Amniotic epithelial cell (primary cell): ENCODE measurements at places on chromosomes 4 and X.

DNA sequence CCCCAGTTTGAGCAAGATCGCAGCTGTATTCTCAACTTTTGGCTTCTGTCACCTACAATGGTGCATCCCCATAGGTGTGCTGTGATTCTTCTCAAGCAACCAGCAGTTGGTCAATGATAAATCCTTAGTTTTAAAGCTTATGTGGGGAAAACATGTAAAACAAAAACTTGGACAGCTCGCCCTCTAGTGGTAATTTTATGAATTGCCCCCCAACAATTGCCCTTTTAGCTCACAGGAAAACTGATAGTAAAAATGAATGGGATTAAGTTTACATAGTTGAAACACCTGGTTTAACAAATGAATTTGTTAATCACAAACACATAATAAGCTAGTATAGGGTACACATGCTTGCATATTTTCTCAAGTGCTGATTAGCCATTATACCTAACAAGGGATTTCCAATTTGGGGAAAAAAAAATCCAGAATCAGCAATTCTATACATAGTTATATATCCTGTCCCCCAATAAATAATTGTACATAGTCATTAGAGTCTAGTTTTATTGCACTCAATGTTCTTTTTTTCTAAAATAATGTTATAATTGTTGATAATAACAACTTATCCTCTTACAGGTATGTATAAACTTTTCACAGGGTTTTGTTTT is 30.1 kb downstream of the TEX13A start:
- peak; percentile 15 for DNase-seq

- no peak for DNase-seq
Observed at GRCh38 chr4:24743927-24744326, 51.4 kb upstream of the SOD3 start.

- DNase-seq: no peak
Observed at GRCh38 chr4:101421386-101421785, 74.1 kb upstream of the PPP3CA start.

DNA sequence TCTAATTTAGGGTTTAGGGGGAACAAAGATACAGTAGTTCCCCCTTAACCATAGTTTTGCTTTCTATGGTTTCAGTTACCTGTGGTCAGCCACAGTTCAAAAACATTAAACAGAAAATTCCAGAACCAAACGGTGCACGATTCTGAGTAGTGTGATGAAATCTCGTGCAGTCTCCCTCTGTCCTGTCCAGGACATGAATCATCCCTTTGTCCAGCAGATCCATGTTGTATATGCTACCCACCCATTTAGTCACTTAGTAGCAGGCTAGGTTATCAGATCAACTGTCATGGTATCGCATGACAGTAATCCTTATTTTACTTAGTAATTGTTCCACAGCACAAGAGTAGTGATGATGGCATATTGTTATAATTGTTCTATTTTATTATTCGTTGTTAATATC is 556.1 kb downstream of the IL1RAPL1 start:
- peak; percentile 42 for DNase-seq

GRCh38 chrX:13892856-13893255 is 76.0 kb upstream of the GPM6B start:
- no peak for DNase-seq

DNA sequence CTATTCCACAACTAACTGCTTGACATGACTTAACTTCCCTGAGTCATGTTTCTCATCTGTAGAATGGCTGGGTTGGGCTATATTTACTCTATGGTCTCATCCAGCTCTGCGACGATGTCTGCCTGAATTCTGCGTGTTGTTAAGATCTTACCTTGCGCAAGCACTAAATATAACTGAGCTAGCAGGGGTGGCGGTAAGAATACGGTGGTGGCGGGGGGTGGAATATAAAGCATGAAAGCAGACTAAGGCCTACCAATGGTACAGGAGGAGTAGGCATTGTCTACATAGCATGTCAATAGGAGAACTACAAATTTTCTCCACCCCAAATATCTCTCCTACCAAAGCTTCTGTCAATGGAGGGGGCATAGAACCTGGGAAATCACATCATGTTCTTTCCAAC is 45.7 kb upstream of the DCLK2 start:
- DNase-seq: no peak

DNA sequence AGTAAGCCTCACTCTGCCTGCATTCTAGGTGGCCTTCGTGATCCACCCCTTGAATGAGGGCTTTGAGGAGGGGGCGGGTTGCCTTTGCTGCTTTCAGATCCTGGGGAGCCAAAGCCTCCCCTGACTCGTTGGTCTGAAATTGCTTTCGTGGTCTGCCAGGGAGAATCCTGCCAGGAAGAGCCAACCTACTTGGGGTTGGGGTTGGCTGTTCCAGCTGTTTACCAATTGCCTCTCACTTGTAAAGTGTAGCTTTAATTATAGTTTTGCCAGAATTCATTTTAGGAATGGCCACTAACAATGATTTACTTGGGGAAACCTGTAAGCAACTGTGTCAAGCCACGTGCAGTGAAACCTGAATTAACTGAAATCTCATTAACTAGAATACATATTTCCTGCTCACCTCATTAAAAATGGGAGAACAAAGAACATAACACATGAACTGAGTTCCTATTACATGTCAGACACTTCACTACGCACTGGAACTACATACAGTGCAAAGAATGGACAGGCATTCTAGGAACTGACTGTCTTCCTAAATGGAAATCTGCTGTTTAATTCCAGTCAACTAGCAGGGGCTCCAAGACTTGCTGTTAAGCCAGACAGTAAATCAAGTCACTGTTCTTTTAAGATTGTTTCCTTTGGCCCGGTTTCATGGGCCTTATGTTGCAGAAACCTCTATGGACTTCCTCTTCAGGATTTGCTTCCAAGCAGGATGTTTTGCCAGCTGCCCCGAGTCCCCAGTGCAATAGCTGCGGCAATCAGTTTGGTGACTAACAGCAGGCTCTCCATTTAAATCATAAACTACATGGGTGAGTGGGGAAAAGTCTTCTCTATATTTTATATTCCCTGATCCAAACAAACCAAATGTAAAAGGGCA is 16.4 kb upstream of the NKRF start:
- no peak for DNase-seq

GRCh38 chr4:14152834-14153519 is 525.5 kb upstream of the BOD1L1 start:
- no peak for DNase-seq

- no peak for DNase-seq
Observed at GRCh38 chrX:5650904-5651303, 577.8 kb downstream of the NLGN4X start.

DNA sequence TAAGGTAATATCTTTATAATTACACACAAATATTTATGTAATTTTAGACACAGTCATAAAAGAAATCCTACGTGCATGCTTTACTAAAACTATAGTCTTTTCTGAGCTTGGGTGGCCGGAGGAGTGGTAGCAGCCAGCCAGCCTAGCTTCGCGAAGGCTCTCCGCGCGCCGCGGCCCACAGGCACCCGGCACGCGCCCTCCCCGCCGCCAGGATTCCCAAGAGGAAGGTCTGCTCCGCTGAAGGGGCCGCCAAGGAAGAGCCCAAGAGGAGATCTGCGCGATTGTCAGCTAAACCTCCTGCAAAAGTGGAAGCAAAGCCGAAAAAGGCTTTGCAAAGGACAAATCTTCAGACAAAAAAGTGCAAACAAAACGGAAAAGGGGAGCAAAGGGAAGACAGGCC is 8.7 kb upstream of the PJA1 start:
- no peak for DNase-seq

DNA sequence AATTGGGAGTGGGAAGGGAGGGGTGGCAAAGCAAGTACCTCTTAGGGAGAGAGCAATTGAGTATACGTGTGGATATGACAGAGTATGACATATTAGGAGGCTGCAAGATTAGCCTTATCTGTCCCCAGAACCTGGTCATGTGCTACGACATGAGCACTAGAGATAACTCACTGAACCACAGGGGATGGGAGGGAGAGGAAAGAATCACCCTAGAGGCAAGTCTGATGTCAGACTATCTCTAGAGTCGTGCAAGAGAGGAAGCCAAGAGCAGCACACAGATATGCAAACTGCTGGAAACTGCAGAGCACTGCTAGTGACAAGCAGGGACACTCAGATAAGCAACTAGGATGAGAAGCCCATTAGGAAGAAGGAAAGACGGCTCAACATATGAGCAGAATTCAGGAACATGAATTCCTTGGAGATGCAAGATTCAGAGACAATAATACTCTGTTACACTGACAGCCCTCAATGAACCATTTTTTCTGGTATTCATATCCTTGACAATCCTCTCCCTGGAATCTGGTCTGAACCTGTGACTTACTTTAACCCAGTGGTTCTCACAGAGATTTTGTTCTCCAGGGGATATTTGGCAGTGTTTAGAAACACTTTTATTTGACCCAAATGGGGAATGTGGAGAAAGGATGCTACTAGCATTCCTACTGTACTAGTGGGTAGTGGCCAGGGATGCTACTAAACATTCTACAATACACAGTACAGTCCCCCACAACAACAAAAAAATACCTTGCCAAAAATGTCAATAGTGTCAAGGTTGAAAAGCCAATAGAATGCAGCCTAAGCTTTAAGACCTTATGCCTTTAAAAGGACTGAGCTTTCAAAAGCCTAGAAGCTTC is 84.0 kb upstream of the BMP2K start:
- peak; percentile 47 for DNase-seq

DNA sequence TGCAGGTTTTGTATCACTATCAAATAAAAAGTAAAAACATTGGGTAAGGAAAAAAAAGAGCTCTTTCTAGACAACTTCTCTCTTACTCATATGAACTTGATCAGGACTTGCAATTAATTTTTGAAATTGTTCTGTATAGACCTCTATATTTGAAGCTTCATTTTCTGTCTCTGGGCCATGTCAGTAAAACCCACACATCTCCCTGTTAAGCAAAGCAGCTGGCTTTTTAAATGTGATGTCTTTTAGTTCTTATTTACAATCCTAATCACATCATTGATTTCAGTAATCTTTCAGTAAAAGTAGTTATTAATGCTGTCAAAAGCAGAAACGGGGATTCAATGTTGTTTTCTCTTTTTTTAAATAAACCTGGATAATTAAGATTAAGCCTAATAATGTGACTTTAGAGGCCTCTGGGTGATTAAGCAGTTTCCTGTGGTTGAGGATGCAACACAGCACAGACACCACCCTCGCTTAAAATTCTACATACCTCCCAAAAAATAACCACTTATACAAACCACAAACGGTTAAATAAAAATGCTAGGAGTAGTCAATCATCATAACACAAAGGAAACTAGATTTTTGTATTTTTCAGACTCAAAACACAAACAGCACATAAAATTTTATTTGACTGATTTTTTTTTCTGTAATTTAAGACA is 5.2 kb upstream of the PCDH10 start:
- no peak for DNase-seq

GRCh38 chr4:76279462-76279861 is 27.1 kb upstream of the STBD1 start:
- DNase-seq: no peak

- peak; percentile 21 for DNase-seq
Observed at GRCh38 chr4:828641-829271, 2.8 kb upstream of the CPLX1 start.

DNA sequence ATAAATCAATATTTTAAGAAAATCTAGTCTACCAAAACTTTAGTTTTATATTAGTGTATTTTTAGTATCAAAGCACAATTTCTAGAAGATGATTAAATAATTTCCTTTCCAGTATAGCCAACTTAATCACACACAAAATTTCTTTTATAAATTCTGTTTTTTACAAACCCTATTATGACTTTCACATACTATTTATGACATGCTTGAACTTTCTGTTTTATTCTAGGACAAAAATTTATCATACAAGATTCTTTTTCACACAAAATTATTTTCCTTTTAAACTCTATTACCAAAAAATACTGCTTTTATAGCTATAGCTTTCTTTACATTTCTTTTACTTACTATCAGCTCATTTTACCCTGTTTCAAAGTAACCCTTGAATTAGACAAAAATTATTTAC is 149.5 kb downstream of the OR13H1 start:
- no peak for DNase-seq

DNA sequence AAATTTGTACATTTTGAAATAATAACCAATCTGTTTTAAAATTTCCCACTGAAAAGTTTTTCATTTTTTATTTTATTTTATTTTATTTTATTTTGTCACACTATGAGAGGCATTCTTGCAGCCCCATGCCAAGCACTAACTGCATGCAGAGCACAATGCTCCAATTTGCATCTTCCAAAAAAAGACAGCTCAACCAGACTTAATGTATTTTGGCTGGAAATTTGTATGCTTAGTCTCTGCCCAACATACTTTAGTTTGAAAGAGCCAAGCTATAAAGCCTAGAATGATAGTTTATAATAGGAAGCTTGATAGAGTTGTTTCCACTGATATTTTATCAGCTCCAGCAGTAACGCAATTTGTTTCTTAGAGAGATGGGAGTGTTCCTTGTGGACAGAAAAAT is 235.5 kb downstream of the GALNTL6 start:
- no peak for DNase-seq

- DNase-seq: no peak
Observed at GRCh38 chrX:18654875-18655836, 16.8 kb downstream of the RS1 start.

- DNase-seq: no peak
Observed at GRCh38 chr4:36189511-36190226, 54.6 kb downstream of the ARAP2 start.

- no peak for DNase-seq
Observed at GRCh38 chrX:134006484-134007161, 21.2 kb upstream of the GPC3 start.

GRCh38 chr4:53702334-53703266 is 111.3 kb upstream of the LNX1 start:
- DNase-seq: peak; percentile 44

DNA sequence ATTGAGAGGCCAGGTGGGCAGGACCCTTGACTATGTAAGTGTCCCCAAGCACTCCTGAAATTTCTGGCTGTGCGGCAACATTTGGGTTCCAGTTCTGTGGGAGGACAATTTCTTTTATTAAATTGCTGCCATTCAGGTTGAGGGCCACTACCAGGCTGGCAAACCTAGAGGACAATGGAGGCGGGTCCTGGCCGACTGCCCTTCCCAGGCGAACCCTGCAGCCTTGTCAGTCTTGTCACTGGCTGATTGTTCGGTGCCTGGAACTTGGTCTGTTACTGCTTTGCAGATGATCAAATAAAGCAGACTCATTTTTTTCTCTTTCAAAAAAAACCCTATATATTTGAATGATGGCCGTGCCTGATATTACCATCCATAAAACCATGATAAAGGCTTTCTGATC is 6.6 kb upstream of the TMEM128 start:
- no peak for DNase-seq

GRCh38 chrX:139304471-139304870 is 226.1 kb upstream of the F9 start:
- DNase-seq: no peak
